Activated CD4-positive, alpha-beta T cell treated with anti-CD3 and anti-CD28 coated beads, Interleukin-2, amount 50 U/mL, for 16 hours (primary cell): ENCODE measurements at places on chromosomes 12 and 14.

GRCh38 chr14:100471441-100472093 lies 115.7 kb downstream of the BEGAIN start:
- no peak for DNase-seq

DNA sequence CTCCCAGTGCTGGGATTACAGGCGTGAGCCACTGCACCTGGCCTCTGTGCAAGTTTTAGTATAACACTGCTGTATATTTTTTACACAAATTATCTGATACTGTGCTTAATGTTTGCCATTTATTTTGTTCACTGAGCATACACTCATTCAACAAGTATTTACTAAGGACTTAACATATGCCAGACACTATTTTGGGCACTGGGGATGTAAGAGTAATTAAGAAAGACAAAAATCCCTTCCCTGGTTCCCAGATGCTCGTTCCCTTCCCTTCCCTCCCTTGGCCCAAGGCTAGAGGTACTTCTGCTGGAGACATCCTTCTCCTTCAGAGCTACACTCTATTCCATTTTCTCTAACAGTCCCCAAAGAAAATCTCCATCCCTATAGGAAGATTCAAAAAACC lies 12.5 kb downstream of the CIT start:
- no peak for DNase-seq

DNA sequence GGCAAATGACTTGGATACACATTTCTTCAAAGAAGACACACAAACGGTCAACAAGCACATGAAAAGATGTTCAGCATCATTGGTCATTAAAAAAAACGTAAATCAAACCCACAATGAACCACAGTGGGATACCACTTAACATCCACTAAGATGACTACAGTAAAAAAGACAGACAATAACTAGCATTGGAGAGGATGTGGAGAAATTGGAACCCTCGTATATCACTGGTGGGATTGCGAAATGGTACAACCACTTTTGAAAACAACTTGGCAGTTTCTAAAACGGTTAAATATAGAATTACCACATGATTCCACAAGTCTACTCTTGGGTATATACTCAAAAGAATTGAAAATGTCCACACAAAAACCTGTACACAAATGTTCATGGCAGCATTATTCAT lies 25.2 kb upstream of the PPFIBP1 start:
- peak; percentile 53 for DNase-seq

GRCh38 chr12:22810036-22810435 lies 185.1 kb downstream of the ETNK1 start:
- no peak for DNase-seq

- no peak for DNase-seq
Measured at GRCh38 chr12:108305991-108306501, 33.1 kb downstream of the CMKLR1 start.

DNA sequence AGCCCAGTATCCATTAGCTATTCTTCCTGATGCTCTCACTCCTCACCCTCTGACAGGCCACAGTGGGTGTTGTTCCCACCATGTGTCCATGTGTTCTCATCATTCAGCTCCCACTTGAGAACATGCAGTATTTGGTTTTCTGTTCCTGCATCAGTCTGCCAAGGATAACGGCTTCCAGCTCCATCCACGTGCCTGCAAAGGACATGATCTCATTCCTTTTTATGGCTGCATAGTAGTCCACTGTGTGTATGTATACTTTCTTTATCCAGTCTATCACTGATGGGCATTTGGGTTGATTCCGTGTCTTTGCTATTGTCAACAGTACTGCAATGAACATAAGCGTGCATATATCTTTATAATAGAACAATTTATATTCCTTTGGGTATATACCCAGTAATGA lies 8.9 kb downstream of the ATG2B start:
- DNase-seq, result no peak

DNA sequence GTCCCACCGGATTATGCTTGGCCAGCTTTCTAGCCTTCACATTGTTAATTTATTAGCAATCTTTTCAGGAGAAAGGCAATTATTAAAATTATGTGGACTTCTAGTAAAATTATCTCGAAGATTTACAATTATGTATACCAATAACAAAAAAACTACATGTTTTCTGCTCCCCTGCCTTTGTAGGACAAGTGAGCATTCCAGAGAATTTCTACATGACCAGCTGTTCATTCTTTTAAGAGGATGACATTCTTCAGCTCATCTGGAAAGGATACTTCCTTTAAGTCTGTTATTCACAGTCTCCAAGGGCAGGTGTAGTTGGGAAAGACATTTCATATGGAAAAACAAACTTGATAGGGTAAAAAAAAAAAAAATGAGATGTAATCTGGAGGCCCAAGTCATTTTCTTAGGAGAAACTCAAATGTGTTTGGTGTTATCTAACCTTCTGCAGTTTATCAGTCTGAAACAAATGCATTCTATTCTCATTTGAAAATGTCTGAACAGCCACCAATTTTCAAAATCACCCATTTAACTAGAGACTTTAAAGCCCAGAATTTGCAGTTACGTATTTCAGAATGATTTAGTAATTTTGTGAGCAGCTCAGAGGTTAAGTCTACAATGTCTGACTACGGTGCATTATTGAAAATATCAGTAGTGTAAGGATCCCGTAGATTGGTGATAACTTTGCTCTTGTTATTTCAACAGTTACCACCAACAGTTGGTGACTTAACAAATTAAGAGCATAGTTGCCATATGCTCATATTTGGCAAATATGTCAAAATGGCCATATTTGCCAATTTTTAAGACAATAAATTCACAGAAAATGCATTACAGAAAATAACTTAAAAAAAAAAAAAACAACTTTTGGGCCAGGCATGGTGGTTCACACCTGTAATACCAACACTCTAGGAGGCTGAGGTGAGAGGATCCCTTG lies 1.8 kb upstream of the PHLDA1 start:
- no peak for DNase-seq

DNA sequence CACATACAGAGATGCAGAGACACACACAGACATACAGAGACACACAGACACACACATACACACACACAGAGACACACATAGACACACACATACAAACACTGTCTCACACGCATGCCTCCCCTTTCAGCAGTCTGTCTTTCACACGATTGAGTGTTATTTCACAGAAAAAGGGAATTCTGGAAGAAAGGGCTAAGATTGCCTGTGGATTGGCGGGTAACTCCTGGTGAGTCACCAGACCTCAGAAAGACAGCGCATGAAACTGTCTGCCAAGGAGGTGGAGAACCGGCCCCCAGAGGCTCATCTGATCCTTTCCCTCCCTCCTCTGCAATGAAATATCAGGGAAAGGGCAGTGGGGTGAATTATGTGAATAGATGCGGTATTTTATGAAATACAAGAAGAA lies 127.2 kb upstream of the GSC start:
- no peak for DNase-seq

DNA sequence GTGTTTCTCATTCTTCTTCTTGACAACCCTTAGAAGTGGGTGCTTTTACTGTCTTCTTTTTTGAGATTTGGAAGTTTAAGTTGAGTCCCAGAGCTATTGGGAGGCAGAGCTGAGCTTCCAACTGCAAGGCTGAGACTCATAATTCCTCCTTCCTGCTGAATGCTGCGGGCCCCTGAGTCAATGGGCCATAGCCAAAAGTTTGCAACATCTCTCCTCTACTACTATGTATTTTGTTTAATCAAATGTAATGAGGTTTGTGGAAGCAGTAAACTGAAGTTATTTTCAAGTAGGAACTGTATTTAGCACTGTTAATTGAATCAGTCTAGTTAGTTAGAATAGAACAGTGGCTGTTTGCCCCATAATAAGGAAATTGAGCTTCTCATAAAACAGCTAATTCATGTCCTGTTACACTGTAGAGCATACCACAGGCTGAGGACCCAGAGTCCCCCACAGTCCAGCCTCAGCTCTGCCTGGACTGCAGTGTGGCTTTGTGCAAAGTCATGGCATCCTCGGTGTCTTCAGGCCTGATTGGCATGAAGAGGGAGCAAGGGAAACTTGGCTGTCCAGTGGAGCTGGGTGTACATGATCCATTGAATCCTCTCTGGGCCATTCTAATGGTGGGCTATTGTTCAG lies 631.7 kb downstream of the VRK1 start:
- no peak for DNase-seq

DNA sequence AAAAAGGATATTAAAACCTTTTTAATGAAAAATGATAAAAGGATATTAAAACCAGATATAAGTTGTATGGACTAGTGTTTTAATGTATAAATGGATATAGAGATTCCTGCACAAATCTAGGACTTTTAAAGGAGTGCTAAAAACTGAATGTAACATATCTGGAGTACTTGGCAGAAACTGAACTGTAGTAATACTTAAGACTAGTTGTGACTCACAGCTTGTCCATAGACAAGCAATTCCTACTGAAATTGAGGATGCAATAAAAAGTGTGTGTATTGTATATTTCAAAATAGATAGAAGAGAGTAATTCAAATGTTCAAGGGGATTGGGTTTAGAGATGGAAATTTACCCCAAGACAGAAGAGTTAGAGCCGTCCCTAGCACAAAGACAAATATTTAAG lies 59.6 kb downstream of the FBXO33 start:
- DNase-seq, result no peak

DNA sequence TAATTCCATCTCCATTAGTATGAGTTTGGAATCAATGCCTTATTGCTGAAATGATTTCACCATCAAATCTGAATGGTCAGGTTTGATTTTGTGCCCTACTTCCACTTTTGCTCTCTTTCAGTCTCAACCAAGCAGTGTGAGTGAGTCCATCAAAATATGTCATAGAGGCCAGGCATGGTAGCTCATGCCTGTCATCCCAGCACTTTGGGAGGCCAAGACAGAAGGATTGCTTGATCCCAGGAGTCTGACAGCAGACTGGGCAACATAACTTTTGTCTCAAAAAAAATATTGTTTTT lies 22.0 kb upstream of the HSP90B1 start:
- DNase-seq, result no peak
